ENCODE measurements at places on chromosomes 13 and 19.
A peak's percentile ranks its signal among the peaks of the same experiment; 100 is the strongest.

DNA sequence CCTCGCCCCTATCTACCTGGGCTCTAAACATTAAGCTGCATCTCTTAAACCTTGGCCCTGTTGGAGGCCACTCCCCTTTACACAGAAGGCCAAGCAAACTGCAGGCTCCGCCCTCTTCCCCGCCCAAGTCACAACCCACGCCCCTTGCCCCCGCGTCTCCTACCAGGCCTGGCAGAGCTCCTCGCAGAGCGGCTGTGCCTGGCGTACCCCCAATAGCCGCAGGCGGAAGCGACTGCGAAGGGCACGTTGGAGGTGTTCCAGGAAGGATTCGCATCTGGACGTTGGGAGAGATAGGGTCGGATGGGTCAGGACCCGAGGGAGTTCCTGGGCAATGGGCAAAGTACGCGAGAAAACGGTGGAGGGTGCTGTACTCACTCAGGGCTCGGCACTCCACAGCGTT lies 5.9 kb downstream of the RTBDN start:
- DNase-seq, result no peak

DNA sequence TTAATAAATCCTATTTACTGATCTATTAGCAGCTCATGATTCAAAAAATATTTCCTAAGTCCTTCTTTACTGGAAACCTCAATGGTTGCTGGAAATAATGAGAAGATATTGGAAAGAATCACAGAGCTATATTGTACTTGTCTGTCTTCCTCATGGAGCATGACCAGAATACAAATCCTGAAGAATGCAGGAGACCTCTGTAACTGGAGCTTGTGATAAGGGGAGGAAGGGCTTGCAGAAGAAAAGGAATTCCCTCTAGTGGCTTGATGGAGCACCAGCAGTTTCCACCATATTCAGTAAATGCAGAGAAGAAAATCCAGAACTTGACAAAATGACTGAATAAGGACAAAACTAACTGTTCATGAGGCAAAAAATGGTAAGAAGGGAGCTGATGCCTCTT lies 1333.1 kb downstream of the EFNB2 start:
- peak; percentile 42 for DNase-seq

DNA sequence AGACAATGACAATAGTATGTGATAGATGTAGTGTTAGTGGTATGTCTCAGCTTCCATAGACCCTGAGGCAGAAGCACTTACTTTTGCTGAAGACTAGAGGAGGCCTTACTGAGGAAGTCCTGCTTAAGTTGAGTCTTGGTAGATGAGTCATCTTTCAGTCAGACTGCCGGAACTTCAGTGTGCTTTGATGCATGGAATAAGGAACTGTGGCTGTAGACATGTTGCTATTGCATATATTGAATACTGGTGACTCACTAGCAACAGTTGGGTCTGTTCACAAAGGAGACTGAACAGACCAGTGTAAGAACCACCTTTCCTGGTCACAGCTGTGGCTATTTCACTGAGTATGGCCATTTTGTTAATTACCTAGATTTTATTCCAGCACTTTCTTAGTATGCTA lies 1000.6 kb downstream of the OLFM4 start:
- peak; percentile 21 for DNase-seq

DNA sequence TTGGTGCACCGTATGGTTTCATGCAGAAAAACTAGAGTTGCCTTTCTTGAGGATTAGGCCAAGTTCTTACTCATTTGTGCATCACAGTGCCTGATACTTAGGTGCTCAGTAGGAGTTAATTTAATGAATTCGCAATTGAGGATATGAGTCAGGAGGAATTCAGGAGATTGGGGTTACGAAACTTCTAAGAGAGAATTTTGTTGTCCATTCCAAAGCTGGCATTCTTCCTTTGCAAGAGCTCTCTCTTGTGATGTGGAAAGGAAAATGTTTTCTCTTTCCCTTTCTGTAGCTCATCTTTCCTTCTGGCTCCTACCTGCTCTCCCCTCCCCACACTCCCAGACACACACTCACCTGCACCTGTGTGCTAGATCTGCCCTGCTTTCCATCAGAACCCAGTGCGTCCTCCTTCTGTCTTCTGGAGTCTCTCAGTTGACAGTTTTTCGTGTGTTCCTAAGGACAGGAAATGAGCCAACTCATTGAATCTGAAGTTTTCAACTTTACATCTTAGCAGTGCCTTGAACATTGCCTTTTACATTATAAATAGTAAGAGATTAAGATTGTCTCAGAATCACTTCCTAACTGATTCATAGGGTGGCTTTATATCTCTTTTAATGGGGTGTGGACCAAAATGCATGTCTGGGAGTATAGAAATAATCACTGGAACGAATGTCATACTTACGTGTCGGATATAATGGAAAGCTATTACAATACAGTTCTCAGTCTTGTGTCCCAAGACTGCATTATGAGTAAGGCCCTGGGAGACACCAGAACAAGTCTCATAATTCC lies 19.7 kb upstream of the ERCC5 start:
- DNase-seq, result no peak

GRCh38 chr13:88857256-88857655 lies 1186.1 kb downstream of the SLITRK5 start:
- no peak for DNase-seq

DNA sequence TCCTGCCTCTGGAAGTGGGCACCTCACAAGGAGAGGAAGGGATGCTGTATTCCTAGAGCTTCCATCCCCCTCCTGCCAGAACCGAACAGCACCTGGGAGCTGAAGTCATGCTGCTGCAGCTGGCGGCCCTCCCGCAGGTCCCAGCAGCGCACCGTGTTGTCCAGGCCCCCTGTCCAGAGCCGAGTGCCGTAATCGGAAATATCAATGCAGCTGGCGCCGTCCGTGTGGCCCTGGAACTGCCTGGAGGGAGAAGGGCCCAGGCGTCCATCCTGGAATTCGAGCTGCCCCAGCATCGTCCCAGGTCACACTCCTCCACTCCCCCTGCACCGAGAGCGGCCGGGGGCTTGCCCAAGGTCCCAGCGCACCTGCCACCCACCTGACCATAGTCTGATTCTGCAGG lies 23.7 kb downstream of the TLE2 start:
- no peak for DNase-seq

DNA sequence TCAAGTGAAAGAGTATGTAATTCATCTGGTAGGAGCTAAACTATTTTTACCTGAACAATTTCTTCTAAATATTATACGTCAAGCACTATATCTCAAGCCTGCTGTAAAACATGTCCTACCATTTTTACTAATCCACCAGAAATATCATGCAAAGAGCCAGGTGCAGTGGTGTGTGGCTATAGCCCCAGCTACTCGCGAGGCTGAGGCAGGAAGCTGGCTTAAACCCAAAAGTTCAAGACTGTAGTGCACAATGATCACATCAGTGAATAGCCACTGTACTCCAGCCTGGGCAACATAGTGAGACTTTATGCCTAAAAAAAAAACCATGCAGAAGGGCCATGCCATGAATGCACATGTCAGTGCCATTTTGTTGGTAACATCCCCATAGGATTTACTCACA lies 20.7 kb upstream of the CLN5 start:
- DNase-seq, result no peak

DNA sequence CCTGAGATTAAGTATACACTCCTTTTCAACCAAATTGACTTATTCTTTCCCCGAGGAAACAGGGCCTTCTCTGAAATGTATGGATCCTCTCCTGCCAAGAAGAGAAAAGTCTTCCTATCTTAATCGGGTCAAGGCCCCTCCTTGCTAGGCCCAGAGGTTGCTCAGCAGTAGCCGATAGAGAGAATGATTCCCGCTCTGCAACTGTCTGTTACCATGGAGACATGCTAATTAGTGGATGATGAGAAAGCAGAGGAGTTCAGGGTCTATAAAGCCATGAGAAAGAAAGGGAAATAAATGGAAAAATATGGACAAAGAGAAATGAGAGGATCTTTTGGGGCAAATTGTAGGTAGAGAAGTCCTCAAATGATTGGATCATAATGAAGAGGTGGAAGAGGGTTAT lies 103.5 kb downstream of the POU4F1 start:
- no peak for DNase-seq

- DNase-seq, result no peak
Measured at GRCh38 chr19:2517881-2518601, 42.1 kb downstream of the GADD45B start.

DNA sequence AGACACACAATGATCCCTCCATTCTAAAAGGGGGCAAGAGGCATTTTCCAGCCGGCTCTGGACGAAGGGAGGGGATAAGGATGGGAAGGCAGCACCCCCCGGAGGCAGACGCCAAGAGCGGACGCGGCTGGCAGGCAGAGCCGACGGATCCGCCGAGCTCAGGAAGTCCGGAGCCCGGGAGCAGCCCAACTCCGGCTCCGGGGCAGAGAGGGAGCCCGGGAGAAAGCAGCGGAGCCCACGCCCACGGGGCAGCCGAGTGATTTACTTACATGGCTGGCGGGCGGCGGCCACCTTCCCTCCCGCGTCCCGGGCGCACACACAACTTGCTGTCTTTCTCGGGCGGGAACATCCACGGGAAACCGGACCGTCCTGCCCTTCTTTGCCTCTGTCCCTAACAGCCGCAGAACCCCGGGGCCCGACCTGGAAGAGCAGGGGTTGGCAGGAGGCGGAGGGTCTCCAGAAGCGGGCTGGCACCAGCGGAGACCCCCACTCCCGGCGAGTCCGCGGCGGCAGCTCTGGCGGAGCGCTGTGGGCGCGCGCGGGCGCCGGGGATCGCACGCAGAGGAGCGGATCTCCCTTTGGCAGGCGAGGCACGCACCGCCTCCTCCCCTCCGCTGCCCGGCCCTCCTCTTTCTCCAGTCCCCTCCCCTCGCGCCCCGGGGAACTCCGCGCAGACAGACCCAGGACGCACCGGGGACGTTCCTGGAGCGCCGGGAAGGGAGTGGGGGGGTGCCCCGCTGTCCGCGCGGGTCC lies at the start of gene LHFPL6:
LHFPL6 (minus strand) TSS at position 580 of the 753 bp plus-strand sequence.
- peak; percentile 81 for DNase-seq

- no peak for DNase-seq
Measured at GRCh38 chr13:65629926-65630325, 1600.2 kb downstream of the PCDH9 start.

- no peak for DNase-seq
Measured at GRCh38 chr13:88176231-88176630, 505.1 kb downstream of the SLITRK5 start.

DNA sequence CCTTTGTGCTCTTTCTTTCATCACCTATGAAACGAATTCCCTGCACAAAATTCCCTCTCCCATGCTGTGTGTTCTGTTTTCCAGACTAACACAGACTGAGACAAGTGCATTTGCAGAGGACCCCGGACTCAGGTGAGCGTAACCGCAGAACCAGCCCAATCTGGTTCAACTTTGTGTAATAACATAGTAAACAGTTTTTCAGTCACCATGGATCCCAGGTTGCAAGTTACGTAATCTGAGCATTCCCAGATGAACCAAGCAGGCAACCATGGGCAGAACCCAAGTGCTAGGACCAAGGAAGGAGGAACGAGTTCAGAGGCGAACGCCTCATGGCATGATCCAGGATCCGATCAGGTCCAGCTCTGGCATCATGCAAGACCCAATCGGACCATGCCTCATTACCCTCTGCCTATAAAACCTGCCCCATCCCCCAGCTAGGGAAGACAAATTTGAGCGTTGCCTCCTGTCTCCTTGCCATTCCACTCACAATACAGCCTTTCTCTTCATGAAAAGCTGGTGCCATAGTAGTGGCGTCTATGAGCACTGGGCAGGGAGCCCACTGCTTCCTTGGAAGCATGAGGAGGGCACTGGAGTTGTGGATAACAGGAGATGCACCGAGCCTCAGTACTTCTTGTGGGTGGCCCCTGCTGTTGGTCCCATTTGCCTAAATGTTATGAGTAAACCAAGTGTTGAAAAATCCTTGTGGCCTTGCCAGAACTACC lies 107.6 kb downstream of the ABCC4 start:
- no peak for DNase-seq

DNA sequence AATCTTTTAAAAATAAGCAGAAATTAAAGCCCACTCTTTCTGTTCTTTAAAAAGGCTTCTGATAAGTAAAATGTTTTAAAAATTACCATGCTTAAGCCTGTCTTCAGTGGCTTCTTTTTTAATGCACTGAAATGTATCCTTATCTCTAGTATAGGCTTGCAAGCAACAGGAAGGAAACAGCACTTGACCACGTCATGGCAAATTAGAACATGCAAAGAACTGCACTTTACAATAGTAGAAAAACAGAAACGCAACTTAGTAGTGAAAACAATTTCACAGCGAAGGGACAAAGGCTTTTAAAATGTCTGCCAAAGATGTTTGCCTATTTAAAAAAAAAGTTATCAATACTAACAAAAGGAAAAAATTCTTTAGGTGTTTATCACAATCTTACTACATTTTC lies 36.3 kb downstream of the ELF1 start:
- peak; percentile 74 for DNase-seq

GRCh38 chr13:47546391-47547225 lies 454.5 kb downstream of the SUCLA2 start:
- no peak for DNase-seq

DNA sequence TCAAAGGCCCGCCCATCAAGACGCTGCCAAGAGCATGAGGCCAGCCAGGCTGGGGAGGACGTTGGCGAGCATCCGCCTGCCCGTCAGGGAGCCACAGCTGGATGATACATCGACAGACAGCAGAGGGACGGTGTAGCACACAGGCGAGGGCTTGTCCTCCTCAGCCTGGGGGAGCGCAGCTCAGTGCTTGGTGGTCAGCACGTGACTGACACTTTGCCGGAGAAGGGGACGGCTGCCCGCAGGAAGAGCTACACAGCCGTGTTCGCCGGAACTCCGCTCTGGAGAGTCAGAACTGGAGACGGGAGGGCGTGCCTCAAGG lies 34.1 kb downstream of the CSNK1G2 start:
- no peak for DNase-seq

DNA sequence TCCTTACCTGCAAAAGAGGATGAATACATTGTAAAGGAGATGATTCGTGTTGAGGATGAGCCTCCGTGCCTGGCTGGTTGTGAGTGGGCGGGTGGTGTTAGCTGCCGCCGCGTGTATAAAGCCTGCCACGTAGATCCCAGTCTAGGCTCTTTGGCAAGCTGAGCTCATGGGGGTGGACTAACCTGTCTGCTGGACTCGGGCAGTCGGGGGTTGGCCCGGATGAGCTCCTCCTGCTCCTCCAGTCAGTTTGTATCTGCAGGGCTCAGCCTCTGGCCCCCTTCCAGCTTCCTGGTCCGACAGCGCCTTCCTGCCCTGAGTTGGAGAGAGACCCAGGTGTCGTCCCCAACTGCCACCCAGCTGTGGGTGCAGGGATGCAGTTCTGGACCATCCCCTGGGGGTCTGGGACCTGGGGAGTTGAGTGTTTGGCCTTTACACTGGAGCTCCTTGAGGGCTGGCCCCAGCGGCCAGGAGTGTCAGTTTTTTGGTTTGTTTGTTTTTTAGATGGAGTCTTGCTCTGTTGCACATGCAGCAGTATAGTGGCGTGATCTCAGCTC lies 20.9 kb downstream of the TECR start:
- DNase-seq, result no peak

- no peak for DNase-seq
Measured at GRCh38 chr13:92315265-92315664, 911.3 kb upstream of the GPC6 start.

- DNase-seq, result no peak
Measured at GRCh38 chr13:84431646-84432045, 549.4 kb upstream of the SLITRK1 start.
